ENCODE measurements at places on chromosomes 1 and 21.

- peak; percentile 59 for DNase-seq
Observed at GRCh38 chr1:176903474-176903873, 261.0 kb downstream of the ASTN1 start.

DNA sequence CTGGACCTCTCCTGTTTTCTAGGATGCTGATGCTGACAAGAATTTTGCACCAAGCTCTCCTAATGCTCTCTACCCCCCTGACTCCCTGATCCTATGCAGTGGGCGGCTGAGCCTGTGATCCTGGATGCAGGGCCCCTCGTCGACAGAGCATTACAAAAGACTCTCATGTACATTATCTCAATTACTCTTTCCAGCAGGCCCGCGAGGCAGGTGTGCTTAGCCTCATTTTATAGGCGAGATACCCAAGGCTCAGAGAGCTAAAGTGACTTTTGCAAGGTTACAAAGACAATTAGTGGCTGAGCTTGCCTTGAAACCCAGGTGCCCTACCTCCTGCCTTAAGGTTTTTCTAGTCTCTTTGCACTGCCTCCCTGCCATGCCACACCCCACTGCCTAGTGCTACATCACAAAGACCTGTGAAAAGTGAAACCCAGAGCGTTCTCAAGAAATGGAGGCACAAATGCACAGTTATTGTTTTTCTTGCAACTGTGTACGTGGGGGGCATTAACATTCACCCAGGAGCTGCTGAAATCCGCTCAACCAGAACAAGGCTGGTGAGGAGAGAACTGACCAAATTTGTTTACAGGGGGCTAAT lies 10.0 kb upstream of the C8A start:
- DNase-seq: no peak

DNA sequence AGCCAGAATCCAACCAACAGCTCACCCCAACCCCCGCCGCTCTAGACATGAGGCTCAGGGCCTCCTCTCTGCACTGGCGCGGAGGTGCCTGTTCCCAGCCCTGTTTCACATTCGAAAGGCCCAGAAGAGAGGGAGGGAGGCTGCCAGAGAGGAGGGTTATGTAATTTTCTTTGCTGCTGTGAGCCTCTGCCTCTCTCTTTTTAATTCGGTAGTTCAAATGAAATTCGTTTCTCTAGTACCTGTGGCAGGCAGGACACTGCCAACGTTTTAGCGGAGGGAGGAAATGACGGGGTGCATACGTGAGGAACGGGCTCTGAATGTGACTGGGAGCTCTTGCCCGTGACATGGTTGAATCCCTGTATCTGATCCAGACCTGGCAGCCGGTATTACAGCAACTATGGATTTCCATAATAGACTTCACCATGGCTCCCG lies 9.4 kb downstream of the PRDM16 start:
- DNase-seq: no peak

- no peak for DNase-seq
Observed at GRCh38 chr1:149884433-149885338, 14.7 kb upstream of the BOLA1 start.
